Adrenal gland (tissue), 19 donors: ENCODE measurements at places on chromosomes 4 and X. TPM values are rescaled to one million over a fixed set of nuclear protein-coding genes. Genes with fewer than 3 reads are reported as not detected.

ASB9 gene
- polyA plus RNA-seq, result 0.91 TPM

DNA sequence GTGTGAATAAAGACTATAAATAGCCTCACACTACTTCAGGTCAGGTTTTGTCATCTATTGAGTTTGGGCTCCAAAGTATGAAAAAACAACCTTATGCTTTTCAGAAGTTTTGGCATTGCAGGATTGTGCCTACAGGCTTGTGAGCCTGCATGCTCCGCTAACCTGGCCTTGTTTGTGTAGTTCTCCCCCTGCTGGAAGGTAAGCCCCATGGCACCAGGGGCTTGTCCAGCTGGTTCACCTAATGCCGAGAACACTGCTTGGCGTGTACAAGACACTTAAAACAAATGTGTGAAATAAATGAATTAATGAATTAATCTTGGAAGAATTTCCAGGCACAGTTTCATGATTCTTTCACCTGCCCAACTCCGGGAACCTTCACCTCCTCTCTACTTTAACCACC, 1.8 kb upstream of the HSD17B10 start:
- DNase-seq, result peak; percentile 69

PAGE2B gene
- polyA plus RNA-seq, result not detected

DNA sequence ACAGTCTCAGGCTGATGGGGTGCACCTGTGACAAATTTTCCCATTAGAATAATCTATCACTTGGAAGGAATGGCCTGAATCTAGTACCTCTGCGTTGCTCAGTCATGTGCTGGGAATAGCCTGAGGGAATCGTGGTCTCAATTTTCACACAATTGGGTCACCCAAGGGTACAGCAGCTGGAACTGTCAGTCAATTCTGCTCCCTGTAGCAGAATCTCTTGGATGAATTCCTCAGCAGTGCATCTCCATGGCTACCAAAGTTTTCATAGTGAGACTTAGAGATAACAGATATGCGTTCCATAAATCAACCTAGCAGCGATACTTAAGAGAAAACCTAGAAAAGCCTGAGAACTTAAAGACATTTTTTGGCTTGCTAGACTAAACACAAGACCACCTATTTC, 288.7 kb upstream of the CTSO start:
- DNase-seq, result no peak

PABPC4L gene
- 0.24 TPM for polyA plus RNA-seq

ADAMTS3 gene
- 2.3 TPM for polyA plus RNA-seq

- DNase-seq, result no peak
Observed at GRCh38 chr4:146099585-146099984, 75.9 kb upstream of the LSM6 start.

- no peak for DNase-seq
Observed at GRCh38 chrX:47562615-47563243, 1.7 kb downstream of the ARAF start.

SULT1E1 gene
- 14.5 TPM for polyA plus RNA-seq

- DNase-seq, result no peak
Observed at GRCh38 chr4:178165251-178165950, 723.2 kb upstream of the AGA start.

DNA sequence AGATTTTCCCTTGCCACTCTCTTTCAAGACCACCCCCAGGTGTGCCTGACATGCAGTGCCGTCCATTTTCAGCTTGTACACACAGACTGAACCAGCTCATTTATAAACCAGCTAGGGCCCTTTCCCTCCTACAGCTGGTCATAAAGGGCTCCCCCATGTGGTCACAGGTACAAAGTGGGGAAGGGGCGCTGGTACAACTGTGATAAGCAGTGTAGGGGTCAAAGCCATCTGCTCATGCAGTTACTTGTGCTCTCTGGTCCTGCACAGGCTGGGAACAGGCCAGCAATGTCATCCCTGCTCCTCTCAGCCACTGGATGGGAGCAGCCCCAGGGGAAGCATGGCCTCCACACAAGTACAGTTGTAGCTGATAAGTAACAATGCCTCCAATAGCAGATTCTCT, 20.6 kb downstream of the GABRQ start:
- no peak for DNase-seq

- DNase-seq, result no peak
Observed at GRCh38 chr4:3176367-3177229, 72.4 kb upstream of the MSANTD1 start.

- peak; percentile 95 for DNase-seq
Observed at GRCh38 chr4:10106421-10107039, 10.1 kb downstream of the WDR1 start.

FAM47A gene
- polyA plus RNA-seq, result not detected

DNA sequence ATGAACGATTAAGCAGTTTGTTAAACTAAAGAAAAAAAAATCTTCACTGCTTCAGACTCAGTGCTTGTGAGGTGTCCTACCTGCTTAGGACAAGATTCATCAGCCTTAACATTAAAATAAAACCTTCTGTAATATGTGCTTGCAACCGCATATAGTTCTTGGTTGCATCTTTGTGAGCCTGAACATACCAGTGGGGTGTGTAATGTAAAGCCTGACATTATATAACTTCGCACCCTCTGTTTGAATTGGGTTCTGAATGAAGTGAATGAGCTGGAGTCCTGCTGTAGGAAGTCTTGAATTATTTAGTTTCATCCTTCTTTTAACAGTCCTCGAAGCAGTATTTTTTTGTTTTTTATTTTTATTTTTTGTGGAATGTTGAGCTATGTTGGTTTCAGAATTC, 3.1 kb downstream of the KDM6A start:
- DNase-seq, result no peak

DNA sequence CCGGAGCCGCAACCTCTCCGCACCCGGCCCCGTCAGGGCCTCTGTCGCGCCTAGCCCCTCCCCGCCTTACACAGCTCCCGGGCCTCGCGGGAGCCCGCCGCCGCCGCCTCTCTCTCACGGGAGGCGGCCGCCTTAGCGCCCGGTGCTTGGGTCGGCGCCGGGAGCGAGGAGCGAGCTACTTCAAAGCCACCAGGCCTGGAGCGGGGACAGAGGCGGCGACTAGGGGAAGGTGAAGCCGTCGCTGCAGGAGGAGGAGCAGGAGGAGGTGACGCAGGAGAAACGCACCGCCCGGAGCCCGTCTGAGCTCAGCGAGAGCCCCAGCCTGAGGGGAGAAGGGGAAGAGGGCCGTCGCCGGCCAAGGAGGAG, 250 bp downstream of the USP9X start:
- peak; percentile 78 for DNase-seq

RRH gene
- 0.17 TPM for polyA plus RNA-seq

VSIG4 gene
- 65.6 TPM for polyA plus RNA-seq

DNA sequence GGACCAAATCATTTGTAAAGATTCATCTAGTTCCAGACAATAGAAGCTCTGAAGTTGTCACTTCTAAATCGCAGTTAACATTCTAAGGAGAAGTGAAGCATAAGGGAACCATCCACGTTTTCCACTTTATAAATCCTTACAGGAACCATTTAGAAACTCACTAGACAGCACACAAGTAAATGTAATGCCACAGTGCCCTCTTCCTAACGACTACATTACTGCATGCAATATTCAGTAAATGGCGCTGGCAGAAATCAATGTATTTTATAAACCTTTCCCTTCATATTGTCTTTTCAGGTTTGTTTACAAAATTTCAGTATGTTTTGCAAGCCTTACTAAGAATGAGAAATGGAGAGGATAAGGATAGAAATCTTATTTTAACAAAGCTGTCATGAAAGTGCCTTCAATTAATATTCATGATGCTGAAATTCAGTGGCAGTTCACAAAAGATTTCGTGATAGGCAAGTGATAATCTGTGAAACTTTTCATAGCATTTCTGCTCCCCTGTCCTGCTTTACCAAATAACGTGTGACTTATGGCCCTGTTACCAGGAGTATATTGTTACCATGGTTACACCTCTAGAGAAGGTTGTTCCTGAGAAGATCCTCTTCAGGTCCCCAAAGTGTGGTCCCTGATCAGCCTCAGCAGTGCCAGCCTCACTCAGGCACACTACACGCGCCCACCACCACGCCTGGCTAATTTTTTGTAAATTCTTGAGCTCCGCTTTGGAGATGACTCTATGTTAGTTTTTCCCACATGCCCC, 54.2 kb downstream of the TMA16 start:
- DNase-seq, result no peak

DNA sequence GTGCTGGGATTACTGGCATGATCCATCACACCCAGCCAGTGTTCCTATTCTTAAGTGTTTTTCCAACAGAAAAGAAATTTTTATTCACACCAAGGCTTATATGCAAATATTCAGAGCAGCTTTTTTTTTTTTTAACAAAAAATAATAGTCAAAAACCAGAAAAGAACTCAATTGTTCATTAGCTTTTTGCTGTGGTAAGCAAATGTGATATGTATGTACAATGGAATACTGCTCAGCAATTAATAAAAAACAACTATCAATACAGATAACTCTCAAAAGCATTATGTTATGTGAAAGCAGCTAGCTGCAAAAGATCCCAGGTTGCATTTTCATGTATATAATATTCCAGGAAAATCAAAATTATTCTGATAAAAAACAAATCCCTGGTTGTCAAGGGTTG, 132.3 kb downstream of the SLIT2 start:
- DNase-seq, result no peak

MEPE gene
- not detected for polyA plus RNA-seq

DNA sequence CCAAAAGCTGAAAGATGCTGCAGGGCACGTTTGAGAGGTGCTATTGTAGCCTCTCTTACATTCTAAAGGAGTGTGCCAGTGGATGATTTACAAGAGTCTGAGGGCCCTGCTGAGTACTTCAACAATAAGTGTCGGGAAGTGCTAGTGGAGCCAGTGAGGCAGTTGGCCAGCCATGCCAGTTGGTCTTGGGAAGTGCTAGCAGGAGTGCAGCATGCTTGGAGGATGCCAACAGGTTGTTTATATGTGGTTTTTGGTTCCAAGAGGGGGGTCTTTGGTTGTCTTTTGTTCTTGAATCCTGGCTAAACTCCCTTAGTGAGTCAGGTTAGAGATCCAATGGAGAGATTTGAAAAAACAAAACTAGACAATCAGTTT, 335.3 kb downstream of the PABPC4L start:
- DNase-seq, result no peak

DNA sequence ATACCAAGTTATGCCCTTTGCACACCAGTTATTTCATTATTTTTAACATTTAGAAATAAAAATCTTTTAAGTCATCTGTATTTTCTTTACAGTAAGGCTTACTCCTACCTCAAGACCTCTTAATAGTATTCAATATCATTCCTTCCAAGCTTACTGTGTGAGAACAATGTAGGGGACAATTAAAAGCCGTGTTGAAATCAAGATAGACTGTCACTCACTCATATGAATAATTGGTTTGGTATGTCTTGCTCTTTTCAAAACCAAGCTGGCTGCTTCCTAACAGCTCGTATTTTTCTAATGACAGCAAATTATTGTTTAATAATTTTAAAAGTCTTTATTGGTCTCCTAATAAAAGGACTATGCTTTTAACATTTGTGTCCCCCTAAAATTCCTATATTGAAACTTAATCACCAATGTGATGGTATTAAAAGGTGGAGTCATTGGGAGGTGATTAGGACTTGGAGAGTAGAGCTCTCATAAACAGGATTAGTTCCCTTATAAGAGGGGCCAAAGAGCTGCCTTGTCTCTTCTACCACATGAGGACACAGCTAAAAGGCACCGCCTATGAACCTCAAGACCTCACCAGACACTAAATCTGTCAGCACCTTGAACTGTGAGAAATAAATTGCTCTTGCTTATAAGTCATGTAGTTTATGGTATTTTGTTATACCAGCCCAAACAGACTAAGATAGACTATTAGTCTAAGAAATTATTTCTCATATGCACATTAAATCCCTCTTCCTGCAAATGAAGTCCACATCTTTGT, 4.1 kb downstream of the ABCB7 start:
- no peak for DNase-seq

- DNase-seq, result no peak
Observed at GRCh38 chrX:97211070-97211469, 327.4 kb downstream of the RPA4 start.

SERTM2 gene
- 0.24 TPM for polyA plus RNA-seq

GRCh38 chrX:68719904-68720614, 72.6 kb downstream of the STARD8 start:
- DNase-seq, result no peak

MAGEA1 gene
- not detected for polyA plus RNA-seq

GC gene
- not detected for polyA plus RNA-seq

- peak; percentile 77 for DNase-seq
Observed at GRCh38 chr4:6986072-6986780, 56.9 kb upstream of the TADA2B start.

DNA sequence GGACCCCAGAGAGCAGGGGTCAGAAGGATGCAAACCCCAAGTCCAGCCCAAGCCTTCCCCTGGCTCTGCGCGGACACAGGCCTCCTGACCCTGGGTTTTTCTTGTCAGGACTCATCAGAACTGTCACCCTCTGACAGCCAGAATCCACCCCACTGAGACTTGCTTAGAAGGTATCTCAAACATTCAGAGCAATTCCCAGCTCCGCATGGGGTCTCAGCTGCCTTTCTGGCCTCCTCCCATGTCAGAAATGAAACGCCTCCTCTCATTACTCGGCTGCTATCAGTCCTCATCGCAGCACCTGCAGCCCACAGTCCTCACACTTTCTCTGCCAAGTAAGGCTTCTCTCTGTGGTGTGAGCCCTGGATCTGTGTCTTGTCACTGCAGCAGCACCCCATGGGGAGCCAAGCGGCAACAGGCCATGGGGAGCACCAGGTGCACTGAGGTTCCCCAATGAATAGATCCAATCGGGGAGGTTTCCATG, 97.8 kb downstream of the WFS1 start:
- DNase-seq, result no peak

FIP1L1 gene
- polyA plus RNA-seq, result 76.0 TPM

- no peak for DNase-seq
Observed at GRCh38 chr4:106909486-106910188, 126.5 kb downstream of the DKK2 start.

- DNase-seq, result no peak
Observed at GRCh38 chr4:48243887-48244286, 25.8 kb downstream of the TEC start.

C4orf36 gene
- polyA plus RNA-seq, result not detected

TSC22D3 gene
- polyA plus RNA-seq, result 146 TPM

AKAP4 gene
- polyA plus RNA-seq, result 0.07 TPM

TKTL2 gene
- polyA plus RNA-seq, result not detected
